ENCODE measurements at places on chromosomes 16 and 17.

DNA sequence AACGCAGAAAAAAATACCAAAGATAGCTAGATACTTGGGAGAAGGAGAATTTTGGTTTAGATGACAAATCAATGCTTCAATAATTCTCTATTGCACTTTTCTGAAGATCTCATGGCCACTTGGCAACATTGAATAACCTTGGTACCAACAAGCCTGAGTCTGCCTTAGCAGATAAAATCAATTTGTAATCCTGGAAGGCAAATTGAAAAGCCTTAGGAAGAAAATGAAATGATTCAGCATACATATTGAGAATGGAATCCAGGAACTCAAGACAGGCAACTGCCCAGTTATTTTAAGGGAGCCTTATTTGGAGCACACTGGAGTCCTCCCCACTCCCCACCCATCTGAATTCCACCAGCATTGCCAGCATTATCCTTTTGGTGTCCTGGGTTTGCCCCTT is 109.3 kb upstream of the SOX9 start:
- no peak for DNase-seq

DNA sequence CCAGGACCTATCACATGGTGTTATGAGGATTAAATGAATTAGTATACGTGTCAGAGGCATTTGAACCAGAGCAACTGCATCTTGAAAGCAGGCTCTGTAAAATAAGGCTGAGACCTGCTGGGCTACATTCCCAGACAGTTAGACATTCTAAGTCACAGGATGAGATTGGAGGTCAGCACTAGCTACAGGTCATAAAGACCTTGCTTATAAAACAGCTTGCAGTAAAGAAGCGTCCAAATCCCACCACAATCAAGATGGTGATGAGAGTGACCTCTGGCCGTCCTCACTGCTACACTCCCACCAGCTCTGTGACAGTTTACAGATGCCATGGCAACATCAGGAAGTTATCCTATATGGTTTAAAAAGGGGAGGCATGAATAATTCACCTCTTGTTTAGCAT is 71.8 kb downstream of the IRF8 start:
- DNase-seq, result no peak

- no peak for DNase-seq
Observed at GRCh38 chr16:86517033-86517432, 6.7 kb downstream of the FOXF1 start.

GRCh38 chr17:75262112-75262606 is 480 bp downstream of the MRPS7 start:
- DNase-seq, result no peak
